ENCODE measurements at places on chromosomes 11 and 22.

GRCh38 chr11:9982796-9983579 is 311.0 kb downstream of the SBF2 start:
- DNase-seq = no peak

GRCh38 chr11:59261150-59261549 is 48.4 kb upstream of the MPEG1 start:
- no peak for DNase-seq

DNA sequence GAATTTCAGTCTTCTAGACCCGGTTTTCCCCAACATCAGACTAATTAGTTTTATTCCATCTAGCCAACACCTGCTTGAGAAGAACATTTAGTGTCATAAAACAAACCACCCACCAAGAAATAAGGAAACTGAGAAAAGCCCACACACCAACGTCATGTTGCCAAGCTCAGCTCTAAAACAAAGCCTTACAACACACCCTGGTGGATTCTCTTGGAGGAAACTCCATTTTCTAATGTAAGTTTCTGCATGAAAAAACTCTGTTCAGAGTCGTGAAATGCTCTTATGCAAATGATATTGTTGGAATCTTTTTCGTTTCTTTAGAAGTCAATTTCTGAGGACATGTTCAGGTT is 105.0 kb upstream of the RAG2 start:
- DNase-seq = no peak

GRCh38 chr11:120712881-120713280 is 201.3 kb downstream of the GRIK4 start:
- no peak for DNase-seq

- DNase-seq = no peak
Measured at GRCh38 chr22:28246397-28246796, 327.3 kb upstream of the PITPNB start.

DNA sequence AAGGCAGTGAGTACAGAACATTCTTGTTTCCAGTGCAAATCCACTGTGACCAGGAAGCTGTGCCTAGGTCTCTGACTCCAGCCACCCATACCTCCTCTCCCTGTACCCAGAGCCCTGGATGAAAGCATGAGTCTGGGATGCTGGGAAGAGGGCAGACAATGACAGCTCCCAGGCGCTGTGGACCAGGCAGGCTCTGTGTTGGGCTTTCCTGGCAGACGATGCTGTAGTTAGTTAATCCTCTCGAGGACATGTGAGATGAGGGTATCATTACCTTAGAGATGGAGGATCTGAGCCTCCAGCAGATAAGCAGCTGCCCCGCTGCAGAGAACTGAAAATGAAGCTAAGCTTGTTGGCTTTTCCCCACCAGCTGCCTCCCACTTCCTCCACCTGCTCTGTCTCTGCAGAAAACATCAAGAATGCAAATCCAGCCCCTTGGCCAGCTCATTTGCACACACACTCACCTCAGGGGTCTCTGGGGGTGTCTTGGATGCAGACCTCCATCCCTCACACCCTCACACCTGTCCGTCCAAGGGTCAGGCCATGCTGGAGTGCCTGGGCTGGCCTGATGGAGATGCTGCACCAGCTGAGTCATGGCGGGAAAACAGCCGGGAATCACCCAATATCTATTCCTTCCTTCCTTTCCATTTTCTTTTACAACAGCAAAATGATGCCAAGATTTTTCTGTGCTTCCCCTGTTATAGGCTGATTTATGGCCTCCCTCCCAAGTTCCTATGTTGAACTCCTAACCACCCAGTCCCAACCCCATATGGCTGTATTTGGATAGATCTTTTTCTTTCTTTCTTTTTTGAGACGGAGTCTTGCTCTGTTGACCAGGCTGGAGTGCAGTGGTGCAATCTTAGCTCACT is 94.9 kb upstream of the SEPTIN5 start:
- no peak for DNase-seq

DNA sequence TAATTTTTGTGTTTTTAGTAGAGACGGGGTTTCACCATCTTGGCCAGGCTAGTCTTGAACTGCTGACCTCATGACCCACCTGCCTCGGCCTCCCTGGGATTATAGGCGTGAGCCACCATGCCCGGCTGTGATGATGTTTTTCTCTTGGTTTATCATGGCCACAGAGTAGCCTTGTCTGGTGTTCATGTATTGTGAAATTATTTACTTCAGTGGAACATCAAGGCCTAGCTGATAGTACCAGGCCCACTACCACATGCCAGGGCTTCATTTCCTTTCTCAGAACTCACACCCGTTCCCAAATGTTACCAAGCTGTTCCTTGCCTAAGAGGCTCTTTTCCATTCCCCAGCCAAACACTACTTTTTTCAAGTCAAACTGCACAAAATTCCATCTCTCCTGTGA is 6.1 kb upstream of the DDB2 start:
- no peak for DNase-seq

DNA sequence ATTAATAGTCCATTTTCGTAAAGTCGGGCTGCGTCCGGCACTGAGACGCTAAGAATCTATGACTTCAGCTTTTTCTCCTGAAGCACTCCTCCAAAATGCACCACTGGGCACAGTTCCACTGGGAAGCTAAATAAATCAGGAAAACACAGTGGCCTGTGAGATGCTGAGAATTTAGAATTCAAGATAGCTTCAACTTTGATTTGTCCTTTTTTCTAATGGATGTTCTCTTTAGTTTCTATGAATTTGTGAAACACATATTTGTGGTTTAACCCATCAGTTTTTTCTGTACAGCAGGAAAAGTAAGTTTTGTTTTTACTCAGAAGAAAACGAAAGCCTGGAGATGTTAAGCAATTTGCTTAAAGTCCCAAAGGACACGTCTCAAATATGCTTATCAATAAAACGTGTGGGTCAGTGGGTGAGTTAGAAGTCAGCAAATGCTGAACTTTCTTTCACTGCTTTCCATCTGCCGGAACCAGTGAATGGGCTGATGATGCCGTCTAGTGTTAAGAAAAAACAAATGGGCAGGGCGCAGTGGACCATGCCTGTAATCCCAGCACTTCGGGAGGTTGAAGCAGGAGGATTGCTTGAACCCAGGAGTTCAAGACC is 40.7 kb upstream of the CLMP start:
- DNase-seq = no peak

Measured in T-helper 2 cell treated with Interferon-gamma antibody and Interleukin-4, amounts not matched to agents 5 μg/mL and 100 μg/mL, for 36 hours (primary cell).